ENCODE measurements at places on chromosomes 7 and 10. TPM values are rescaled to one million over a fixed set of nuclear protein-coding genes. Genes with fewer than 3 reads are reported as not detected.

The ARHGAP12 gene
- total RNA-seq, result 68.9 TPM

DNA sequence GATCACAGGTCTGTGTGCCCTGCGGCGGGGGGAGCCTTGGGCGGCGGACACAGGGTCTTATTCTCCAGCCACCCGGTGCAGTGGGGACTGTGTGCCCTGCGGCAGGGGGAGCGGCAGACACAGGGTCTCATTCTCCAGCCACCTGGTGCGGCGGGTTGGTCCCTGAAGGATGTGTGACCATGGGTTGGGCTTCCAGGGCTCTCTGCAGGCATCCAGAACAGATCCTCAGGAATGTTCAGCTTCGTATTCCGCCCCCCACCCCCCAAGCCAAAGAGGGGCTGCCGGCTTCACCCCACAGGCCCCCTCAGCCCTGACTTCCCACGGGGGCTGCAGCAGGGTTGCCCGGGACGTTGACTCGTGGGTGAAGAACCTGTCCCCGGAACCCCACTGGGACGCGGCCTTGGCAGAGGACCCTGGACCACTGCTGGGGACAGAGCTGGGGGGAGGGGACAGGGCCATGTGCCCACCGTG, 154.5 kb upstream of the PPP2R2D start:
- no peak overlapping the region for H3K4me3 ChIP-seq
- no peaks in the 10 kb centered on the region for H3K36me3 ChIP-seq
- peaks cover 40% of the 10 kb centered on the region for H3K4me1 ChIP-seq
- no peaks in the 10 kb centered on the region for H3K27me3 ChIP-seq

- H3K27me3 ChIP-seq, result no peaks in the 10 kb centered on the region
- peaks cover 46% of the 10 kb centered on the region for H3K4me1 ChIP-seq
- DNase-seq, result no peak
- no peak overlapping the region for H3K4me3 ChIP-seq
- H3K27ac ChIP-seq, result no peak overlapping the region
Observed at GRCh38 chr7:7738177-7738576, 19.8 kb upstream of the RPA3 start.

DNA sequence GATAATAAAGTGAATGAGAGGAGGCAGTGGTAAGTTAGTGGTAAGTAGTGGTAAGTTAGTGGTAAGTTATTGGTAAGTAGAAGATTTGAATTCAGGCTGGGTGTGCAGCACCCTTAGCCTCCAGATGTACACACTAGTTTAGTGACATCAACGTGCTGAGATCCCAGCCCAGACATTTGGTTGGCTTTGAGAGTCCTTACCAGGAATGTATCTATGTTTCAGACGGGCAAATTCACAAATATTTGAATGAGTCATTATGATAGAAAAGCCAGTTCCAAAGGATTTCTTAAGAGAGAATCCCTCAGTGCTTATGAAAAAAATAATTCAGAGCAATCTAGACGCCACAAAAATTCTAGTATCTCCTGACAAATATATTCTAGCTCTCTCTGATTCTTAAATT, 70.0 kb downstream of the ARL4A start:
- no peaks in the 10 kb centered on the region for H3K36me3 ChIP-seq
- H3K4me3 ChIP-seq, result no peak overlapping the region
- no peak overlapping the region for H3K27ac ChIP-seq
- DNase-seq, result no peak

- H3K4me1 ChIP-seq, result peaks cover 17% of the 10 kb centered on the region
- no peak for DNase-seq
- H3K27me3 ChIP-seq, result no peaks in the 10 kb centered on the region
- no peak overlapping the region for H3K27ac ChIP-seq
- no peak overlapping the region for H3K4me3 ChIP-seq
Observed at GRCh38 chr7:110591341-110591740, 499.6 kb upstream of the LRRN3 start.

All from neural progenitor cell (in vitro differentiated cells).